Mononuclear cell (primary cell): ENCODE measurements at places on chromosomes 11 and 22. TPM values are rescaled to one million over a fixed set of nuclear protein-coding genes. Genes with fewer than 3 reads are reported as not detected.

The ANKRD49 gene
- 96.1 TPM for total RNA-seq

The DTX4 gene
- total RNA-seq = 5.2 TPM

The C11orf97 gene
- not detected for total RNA-seq

The IL17REL gene
- not detected for total RNA-seq

The CATSPERZ gene
- not detected for total RNA-seq

The NAV2 gene
- total RNA-seq = 0.42 TPM

The TTC12 gene
- total RNA-seq = 35.7 TPM

The MRGPRX3 gene
- not detected for total RNA-seq

The MYBPC3 gene
- 0.21 TPM for total RNA-seq
